Hippocampal formation (tissue), 2 donors: ENCODE measurements at places on chromosomes 13 and 19.

- no peak for DNase-seq
Observed at GRCh38 chr19:10193790-10194499, 808 bp downstream of the DNMT1 start.

DNA sequence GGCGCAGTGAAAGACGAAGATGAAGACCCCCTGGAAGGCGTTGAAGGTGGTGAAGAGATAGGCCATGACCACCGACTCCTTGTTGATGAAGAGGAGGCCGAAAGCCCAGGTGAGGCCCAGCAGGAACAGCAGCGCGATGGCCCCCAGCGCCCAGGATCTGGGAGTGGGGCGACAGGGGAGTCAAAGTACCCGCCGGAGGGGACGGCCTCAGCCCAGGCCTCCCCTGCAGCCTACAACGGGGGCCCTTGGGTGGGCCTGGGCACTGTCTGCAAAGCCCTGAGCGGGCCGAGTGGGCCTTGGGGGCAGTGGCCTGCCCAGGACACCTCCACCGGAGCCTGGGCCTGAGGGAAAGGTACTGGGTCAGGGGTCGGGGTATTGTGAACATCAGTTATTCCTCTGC lies 19.0 kb upstream of the ASF1B start:
- no peak for DNase-seq

- no peak for DNase-seq
Observed at GRCh38 chr19:18601875-18602274, 4.7 kb downstream of the CRLF1 start.

- DNase-seq = no peak
Observed at GRCh38 chr19:9073806-9074205, 13.1 kb upstream of the OR1M1 start.

GRCh38 chr19:13729859-13730258 lies 34.5 kb upstream of the MRI1 start:
- DNase-seq = no peak

DNA sequence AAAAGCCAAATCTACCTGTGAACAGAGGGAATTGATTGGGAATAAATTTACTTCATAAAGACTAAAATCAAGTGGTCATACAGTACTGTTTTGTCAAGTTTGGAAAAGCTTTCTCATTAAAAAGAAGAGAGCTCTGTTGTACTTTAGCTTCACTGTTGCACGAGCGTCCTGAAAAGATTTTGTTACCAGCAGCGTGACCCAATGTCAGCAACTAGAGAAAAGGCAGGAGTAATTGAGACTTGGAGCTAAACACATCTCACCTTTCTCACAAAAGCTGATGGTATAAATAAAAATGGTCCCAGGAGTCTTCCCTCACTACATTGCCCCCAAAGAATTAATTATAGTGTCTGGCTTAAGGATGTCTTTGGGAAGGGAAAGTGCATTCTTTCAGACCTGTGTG lies 613.7 kb downstream of the OLFM4 start:
- DNase-seq = no peak

DNA sequence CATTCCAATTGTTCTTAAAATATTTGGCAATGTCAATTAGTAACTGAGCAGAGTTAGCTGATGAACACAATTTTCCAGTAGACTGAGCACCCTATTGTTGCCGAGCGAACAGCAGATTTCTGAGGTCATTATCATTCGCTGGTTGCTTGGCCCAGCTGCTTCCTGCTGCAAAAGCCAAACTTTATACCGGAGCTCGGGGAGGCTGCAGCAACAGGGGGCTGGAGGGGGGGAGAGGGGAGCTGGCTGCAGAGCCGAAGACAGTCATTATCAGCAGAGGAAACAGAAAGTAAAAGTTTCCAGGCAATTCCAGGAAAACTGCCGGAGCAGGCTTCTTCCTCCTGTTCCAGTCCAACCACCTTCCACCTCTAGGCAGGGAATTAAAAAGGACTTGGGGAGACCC lies 77.9 kb downstream of the ZNF536 start:
- peak; percentile 70 for DNase-seq

GRCh38 chr13:51659276-51660127 lies 75.2 kb downstream of the WDFY2 start:
- no peak for DNase-seq

GRCh38 chr19:18431351-18432197 lies 6.4 kb downstream of the ISYNA1 start:
- DNase-seq = no peak

DNA sequence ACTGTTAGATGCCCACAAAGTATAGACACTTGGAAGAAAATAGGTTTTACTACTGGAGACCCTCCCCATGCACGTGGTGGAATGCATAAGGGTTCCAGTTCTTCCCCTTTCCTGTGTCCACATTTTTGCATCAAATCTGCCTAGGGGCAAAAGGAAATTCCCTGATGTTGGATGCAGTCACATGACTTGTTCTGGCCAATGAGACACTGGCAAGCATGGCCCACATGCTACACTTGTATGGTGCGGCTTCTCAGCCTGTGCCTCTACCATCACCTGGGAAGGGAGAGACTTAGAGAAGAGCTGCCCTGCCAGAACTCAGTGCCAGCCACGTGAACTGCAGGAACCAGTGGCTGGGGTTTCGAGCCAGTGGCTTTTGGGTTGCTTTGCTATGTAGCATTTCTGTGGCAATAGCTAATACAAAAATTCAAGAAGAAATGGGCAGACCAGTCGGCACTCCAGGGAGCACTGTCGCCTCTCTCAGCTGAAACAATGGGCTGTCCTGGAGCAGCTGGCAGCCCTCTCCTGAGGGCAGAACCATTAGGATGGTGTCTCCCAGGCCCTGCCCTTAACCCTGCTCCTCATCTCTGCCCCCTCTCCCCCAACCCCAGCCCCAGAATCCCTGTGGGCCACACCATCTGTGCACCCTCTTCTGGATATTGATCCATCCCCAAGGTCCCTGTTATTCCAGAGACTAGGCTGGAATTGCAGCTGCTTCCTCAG lies 634.0 kb downstream of the UQCRFS1 start:
- no peak for DNase-seq

- DNase-seq = no peak
Observed at GRCh38 chr19:1672038-1672768, 19.8 kb upstream of the TCF3 start.

- no peak for DNase-seq
Observed at GRCh38 chr19:13856497-13856896, 20.4 kb upstream of the NANOS3 start.

DNA sequence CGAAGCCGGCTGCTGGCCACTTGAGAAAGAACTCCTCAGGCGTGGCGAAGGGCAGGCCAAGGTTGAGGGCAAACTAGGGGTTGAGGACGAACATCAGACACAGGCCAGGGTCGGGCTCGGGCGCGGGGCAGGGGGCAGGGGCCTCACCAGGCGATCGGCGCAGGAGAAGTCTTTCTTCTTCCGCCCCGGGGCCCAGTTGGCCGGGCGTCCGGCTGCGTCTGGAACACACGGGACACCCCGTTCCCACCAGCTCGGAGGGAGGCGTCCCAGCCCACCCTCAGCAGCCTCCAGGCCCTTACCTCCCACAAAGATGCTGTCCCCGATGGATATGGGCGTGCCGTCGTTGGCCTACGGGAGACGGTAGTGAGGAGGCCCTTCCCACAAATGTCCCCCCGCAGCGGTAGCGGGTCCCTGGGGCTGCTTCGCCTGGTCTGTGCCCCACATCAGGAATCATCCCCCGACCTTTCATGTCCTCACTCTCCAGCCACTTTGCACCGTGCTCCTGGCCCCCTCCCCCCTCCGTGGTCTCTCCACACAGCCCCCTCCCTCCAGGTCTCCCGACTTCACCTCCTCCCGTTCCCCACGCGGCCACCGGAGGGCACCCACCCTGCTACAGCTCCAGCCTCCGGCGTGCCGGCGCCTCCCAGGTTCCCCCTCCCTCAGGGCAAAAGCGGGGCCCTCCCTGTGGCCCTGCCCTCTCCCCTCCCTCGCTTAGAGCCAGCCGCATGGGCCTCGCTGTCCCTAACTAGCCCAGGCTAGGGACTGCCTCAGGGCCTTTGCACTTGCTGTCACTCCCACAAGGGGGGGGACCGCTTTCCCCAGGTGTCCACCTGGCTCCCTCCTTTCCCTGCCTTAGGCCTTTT lies 4.8 kb downstream of the PNKP start:
- DNase-seq = no peak

DNA sequence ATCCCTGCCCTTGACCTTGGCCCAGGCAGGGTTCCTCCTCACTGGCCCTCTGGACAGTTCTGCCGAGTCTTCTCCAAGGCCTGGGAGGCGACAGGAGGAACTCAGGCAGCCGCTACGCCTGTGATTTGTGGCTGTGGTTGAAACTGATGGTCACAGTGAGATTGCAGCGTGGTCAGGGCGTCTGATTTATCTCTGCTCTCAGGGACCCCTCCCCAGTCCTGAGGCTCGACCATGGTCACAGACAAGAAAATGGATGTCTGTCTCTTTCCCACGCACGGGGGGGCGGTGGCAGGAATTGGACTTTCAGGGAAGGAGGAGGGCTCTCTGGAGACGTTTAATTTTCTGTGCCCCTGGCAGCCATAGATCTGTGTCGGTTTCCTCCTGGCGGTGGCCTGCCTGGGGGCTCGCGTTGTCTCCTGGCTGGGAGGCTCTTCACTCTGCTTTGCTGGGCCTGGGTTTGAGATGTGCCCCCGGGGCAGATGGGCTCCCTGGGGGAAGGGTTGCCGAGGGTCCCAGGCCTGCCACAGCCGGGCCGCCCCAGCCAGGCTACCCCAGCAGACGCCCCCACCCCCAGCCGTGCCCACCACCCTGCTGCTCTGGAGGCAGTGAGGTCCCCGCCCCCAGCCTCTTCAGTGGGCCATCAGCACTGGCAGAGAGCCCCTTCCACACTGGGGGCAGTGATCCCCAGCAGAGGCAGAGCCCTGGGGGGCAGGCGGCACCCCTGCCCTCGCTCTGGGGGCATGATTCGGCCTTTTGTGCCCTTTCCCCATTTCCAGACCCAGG lies 167.4 kb downstream of the KDM4B start:
- DNase-seq = no peak

DNA sequence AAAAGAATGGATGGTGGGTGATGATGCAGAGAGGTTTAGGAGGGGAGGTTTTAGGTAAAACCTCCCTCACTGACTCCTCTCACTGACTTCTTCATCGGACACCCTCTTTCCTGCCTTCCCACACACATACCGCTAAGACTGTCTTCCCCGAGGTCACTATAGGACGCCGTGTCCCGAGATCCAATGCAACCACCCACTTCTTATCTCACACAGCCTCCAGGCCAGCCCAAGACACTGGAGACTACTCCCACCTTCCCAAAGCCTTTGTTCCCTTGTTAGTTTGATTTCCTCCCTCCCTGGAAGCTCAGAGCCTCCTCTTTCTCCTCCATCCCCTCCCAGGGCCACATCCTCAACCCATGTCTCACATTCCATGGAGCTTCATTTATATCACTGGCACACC lies 16.5 kb upstream of the CAMSAP3 start:
- no peak for DNase-seq

- no peak for DNase-seq
Observed at GRCh38 chr19:15393963-15394362, 14.4 kb upstream of the AKAP8 start.

GRCh38 chr13:56736966-56737365 lies 403.8 kb upstream of the PRR20A start:
- DNase-seq = no peak

GRCh38 chr19:56139847-56140582 lies 1.1 kb upstream of the ZNF444 start:
- DNase-seq = no peak

DNA sequence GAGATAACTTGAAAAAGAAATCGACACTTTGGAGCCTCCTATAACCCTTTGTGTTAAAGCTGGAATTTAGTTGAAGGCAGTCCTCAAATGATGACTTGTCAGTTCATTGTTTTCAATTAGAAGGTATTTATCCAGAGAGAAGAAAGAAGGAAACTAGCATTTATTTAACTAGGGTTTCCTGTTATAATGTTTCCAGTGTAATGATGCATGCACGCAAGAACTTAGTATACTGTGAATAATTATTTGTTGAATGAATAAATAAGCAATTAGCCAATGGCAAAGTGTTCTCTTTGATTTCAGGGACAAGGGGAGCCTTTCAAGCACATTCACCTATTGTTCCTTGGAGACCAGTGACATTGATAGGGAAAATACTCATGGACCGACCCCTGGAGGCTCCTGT lies 307.4 kb downstream of the KLF5 start:
- no peak for DNase-seq

DNA sequence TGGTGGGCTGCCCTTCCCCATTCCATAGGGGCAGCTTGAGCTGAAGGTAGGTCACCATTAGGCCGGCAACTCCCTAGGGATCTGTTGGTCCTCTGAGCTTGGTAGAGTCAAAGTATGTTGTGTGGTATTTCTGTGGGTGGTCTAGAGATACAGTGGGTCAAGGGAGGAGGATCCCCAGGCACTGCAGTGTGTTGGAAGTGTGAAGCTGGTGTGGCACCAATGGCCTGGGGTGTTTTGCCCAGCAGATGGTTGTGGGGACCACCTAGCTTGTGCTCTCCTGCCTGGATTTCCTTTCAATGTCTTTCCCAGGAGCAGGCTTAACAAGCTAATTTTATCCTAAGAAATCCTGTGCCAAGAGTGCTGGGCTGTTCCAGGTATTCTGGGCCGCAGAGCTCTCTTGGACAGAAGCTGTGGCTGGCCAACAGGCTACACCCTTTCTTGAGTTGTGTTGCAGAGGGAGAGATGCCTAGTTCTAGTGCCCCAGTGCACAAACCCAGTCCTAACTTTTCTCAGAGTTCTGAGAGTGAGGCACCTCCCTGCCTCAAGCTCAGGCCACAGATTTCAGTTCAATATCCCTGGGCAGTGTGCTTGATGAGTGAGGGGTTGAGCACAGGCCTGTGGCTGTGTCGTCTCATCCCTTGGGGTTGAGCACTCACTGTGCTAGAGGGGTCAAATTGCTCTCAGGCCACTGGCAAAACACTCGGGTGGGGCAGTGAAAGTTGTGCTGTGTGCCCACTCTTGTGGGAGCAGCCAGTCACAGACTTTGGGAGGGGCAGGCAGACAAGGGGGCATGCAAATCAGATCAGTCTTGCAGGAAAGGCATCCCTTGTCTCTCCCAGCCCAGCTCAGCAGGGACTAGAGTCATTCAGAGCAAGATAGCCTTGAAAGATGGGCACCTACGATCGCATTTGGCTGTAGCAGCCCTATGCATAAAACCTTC lies 1806.1 kb upstream of the MIR17HG start:
- no peak for DNase-seq

DNA sequence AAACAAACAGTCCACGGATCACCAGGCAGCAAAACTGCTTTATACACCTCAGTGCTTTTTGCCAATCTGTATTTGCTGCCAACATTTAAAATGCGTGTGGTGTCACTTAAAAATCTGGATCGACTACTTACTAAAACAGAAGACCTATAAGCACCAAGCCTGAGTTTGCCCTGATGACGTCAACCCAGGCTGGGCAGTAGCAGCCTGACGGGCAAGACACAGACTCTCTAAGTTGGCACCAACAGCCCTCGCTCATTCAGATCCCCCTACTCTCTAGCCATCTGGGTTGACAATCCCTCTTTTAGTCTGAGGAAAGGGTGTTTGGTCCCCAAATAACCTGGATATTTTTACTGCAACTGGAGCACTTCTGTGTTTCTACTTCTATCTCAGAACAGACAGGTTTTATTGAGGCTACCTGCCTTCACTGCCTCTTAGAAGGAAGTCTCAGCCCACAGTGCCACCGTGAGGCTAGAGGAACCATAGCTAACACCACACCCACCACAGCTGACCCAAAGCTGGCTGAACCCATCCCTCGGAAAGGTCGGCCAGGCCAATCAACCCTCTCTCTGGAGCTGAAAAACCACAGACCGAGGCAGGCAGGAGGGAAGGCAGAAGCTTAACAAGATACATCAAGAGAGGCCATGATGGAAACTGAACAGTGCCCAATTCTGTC lies 6.9 kb downstream of the SUGP2 start:
- no peak for DNase-seq
